ENCODE measurements at places on chromosomes 7 and 10. TPM values are rescaled to one million over a fixed set of nuclear protein-coding genes. Genes with fewer than 3 reads are reported as not detected.

The SRI gene
- polyA plus RNA-seq: 129 TPM

The SYT15B gene
- 2.8 TPM for polyA plus RNA-seq

The NPFFR1 gene
- 0.32 TPM for polyA plus RNA-seq

The CPA2 gene
- 0.33 TPM for polyA plus RNA-seq

DNA sequence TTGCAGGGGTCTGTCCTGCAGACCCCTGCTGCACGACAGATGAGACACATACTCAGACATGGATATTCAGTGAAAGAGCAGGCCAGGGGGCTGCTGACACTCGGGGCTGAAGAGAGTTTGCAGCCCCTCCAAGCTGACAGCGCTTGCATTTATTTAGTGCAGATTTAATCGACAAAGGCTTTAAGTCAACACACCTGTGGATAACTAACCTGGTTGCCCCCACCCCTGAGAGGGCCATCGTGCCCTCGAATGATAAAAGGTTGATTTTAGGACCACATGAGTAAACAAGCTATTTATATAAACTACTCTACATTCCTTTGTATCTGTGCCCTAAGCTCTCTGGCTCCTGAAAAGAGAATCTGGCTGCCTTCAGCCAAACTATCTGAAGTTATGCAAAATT is 708.2 kb upstream of the LRRN3 start:
- no peak for DNase-seq

DNA sequence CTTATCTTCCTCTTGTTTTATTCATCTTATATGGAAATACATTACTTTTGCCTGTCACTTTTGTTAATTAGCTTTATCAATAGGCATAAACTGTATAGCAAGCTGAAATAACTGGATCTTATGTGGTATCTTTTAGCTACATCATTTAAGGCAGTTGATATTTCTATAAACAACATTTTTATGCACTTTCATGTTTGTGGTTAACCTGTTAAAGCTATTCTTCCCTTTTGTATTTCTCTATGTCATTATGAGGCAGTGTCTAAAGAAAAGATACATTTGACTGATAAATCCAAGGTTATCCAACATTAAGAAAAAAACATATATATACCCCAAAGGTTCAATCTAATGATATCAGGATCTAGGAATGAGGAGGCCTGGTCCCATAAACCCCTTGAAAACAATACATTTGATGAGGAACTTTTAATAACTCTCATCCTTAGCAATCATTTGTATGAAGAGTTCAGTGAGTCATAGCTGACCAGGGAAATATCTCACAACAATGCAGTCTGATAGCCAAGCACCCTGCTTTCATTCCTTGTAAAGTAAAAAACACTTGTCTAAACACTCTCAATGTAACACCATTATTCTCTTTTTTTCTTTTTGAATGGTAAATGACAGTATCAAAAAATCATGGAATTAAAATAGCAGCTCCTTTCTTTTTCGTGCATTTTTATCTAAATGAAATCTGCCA is 300.9 kb downstream of the NEBL start:
- DNase-seq: no peak

GRCh38 chr7:155066417-155066950 is 3.6 kb upstream of the HTR5A start:
- no peak for DNase-seq

GRCh38 chr7:106862317-106863089 is 2.6 kb upstream of the PIK3CG start:
- no peak for DNase-seq

GRCh38 chr7:32293833-32294232 is 196.3 kb downstream of the LSM5 start:
- DNase-seq: no peak

DNA sequence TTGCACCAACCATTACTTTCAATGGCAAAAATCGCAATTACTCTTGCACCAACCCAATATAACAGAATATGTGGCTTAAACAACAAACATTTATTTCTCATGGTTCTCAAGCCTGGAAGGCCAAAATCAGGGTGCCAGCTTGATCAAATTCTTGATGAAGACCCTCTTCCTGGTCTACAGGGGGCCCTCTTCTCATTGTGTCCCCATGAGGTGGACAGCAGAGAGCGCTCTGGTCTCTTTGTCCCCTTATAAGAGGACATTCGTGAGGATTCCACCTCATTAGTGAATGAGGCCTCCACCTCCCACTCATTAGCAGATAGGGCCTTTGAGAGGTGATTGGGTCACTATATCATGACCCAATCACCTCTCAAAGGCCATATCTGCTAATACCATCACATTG is 120.0 kb downstream of the CALN1 start:
- DNase-seq: no peak

DNA sequence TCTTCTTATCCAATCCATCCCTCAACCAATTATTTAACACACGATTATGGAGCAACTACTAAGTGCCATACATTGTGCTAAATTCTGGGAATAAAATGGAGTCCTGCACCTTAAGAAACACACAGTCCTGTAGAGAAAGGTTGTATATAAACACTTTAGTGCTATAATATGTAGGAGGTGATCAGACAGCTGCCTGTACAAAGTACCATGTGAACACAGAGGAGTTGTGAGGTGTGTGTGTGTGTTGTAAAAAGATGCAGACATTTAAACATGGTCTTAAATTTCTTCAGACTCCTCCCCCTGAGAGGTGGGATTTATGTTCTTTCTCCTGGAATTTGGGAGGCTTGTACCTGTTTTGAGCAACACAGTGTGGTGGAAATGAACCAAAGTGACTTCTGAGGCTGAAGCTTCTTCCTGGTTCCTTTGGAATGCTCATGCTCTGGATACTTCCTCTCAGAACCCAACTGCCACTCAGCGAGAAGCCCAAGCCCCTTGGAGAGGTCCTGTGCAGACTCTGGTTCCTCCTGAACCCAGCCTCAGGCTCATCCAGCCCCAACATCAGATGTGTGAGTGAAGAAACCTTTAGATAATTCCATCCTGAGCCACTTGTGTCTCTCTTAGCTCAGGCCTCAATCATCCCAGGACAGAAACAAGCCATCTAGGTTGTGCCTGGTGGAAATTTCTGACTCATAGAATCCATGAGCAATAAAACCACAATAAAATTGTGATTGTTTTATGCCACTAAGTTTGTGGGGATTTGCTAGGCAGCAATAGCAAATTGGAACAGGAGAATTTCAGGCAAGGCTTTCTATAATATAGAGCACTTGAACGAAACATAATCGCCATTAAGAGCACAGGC is 161.2 kb upstream of the FAM3C start:
- no peak for DNase-seq

GRCh38 chr10:90430186-90430585 is 427.7 kb downstream of the HTR7 start:
- no peak for DNase-seq

DNA sequence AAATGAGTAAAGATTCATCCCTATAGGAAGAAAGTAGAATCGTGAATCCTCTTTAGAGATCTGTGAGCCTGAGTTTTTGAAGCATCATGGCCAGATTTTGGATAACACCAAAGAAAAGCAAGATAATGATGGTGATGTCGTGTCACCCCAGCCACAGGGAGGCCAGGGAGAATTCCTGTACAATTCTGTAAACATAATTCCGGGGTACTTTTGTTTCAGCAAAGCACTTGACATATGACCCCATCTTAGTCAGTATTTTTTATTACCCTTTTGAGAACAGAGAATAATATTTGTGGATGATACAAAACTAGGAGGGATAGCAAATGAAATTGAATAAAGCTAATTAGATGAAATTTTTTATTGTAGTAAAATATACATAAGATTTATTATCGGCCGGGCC is 33.8 kb downstream of the NACAD start:
- DNase-seq: no peak

DNA sequence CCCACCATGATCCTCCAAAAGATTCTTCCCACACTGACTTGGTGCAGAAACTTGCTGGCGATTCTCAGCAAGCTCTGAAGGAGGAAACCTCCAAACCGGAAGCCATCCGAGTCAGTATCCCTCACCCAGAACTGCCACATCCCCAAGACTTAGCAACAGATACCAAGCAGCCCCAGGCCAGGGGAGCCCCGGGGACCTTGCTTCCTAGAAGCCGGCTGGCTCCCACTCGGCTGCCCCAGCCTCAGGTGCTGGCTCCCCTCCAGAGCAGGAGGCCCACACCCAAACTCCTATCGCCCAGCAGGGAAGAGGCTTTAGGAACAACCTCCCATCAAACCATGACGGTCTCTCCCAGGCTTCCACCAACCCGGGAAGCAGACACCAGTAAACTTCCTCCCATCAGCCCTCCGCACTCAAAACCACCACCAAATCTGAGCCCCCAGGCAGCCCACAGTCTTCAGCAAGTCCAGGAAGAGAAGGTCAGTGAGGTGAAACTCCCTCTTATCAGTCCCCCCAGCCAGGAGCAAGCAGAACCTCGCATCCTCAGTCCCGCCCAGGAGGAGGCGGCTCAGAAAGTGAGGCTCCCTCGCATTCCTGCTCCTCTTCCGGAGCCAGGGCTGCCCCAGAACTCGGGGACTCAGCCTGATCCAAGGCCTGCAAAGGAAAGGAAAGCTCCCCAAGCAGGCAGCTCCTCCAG is 82.3 kb downstream of the LRGUK start:
- DNase-seq: no peak

- no peak for DNase-seq
Measured at GRCh38 chr10:3631701-3632330, 153.2 kb downstream of the KLF6 start.

GRCh38 chr7:120043250-120043649 is 229.7 kb upstream of the KCND2 start:
- DNase-seq: no peak

- DNase-seq: no peak
Measured at GRCh38 chr10:118868589-118868988, 113.8 kb upstream of the CACUL1 start.
